ENCODE measurements at places on chromosomes 2 and 18.

GRCh38 chr2:109499566-109499965 lies 114.2 kb downstream of the SEPTIN10 start:
- DNase-seq: no peak

GRCh38 chr2:177161741-177162460 lies 50.7 kb upstream of the HNRNPA3 start:
- no peak for DNase-seq

DNA sequence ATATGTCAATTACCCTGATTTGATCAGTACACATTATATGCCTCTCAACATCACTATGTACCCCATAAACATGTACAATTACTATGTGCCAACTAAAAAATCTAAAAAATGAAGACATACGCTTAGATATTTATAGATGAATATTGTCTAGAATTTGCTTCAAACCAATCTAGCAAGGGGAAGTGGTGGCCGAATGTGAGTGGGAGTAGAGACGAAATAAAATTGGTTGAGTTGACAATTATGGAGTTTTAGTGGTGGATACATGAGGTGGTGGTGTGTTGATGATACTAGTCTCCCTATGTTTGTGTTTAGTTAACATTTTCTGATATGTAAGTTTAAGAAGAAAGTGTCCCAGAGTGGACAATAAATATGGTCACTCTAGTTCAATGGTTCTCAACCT lies 49.0 kb downstream of the SDC1 start:
- no peak for DNase-seq

- no peak for DNase-seq
These were observed 17.9 kb upstream of the SFXN5 start for GRCh38 chr2:73089270-73090030.

- no peak for DNase-seq
These were observed 69.3 kb upstream of the NEDD4L start for GRCh38 chr18:57974585-57975265.

DNA sequence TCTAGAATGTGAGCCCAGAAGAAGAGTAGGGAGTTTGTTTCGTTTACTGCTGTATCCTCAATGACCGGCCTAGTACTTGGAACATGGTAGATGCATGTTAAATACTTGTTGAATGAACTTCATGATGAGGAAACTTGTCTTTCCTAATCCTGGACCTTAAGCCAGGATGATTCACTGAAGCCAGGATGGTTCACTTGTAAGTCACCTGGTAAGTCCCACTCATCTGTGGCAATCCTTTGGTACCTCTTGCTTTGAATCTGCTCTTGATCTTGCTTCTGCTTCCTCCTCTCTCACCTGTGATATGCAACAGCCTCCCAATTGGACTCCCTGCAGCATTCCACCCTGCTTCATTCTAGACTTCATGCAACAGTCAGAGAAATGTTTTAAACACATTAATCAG lies 43.6 kb downstream of the QPCT start:
- DNase-seq: no peak

- DNase-seq: no peak
These were observed 32.3 kb downstream of the KLF7 start for GRCh38 chr2:207133458-207133819.

All from activated T-helper 1 cell treated with anti-CD3 and anti-CD28 coated beads, Interleukin-2, amount 50 U/mL, for 16 hours (primary cell).